Tracheal epithelial cell (primary cell): ENCODE measurements at places on chromosomes 16 and 17. TPM values are rescaled to one million over a fixed set of nuclear protein-coding genes. Genes with fewer than 3 reads are reported as not detected.

Gene SAT2
- total RNA-seq = 24.9 and 27.0 TPM in 2 replicates

Gene CDK3
- total RNA-seq = 0.21 and 1.2 TPM in 2 replicates

Gene PLCG2
- 1.9 and 2.1 TPM in 2 replicates for total RNA-seq

Gene TSNAXIP1
- 0.85 TPM in 1 of 2 replicates, not detected in the other for total RNA-seq

Gene KRT36
- total RNA-seq = not detected in 2 replicates
